Karpas-422 (cell line): ENCODE measurements at places on chromosomes 3 and 15.

DNA sequence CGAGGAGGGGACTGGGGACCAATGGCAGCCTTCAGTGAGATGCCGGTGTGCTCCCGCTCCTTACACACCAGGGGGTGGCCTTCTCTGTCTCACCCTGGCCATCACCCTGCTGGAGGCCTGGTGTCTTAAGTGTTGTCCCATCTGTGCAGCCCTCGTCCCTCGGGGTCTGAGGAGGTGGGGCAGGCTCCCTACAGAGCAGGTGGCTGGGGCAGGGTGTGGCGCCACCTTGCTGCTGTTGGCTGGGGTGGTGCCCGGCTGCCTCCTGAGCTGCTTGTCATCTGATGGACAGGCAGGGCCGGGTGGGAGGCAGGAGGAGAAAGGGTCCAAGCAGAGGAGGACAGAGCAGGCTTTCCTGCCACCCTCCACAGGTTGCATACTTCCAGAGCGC is 25.9 kb downstream of the PTPN23 start:
- peak; percentile 75 for DNase-seq

GRCh38 chr15:83559310-83559966 is 94.5 kb upstream of the ADAMTSL3 start:
- peak; percentile 80 for DNase-seq

- peak; percentile 12 for DNase-seq
These were observed 59.1 kb upstream of the SPRED1 start for GRCh38 chr15:38193496-38193895.

- no peak for DNase-seq
These were observed 433.4 kb upstream of the CFAP20DC start for GRCh38 chr3:59483191-59483590.

GRCh38 chr3:123296261-123296660 is 94.5 kb downstream of the SEC22A start:
- no peak for DNase-seq

- DNase-seq, result no peak
These were observed 14.4 kb downstream of the SNAPC5 start for GRCh38 chr15:66483131-66483566.

GRCh38 chr15:64781299-64781698 is 5.9 kb upstream of the RBPMS2 start:
- no peak for DNase-seq

- DNase-seq, result no peak
These were observed 112.2 kb upstream of the ABHD17C start for GRCh38 chr15:80582816-80583423.

- no peak for DNase-seq
These were observed 916.7 kb downstream of the PLOD2 start for GRCh38 chr3:145244327-145244726.

- no peak for DNase-seq
These were observed 115.6 kb downstream of the CHDH start for GRCh38 chr3:53730576-53730975.

DNA sequence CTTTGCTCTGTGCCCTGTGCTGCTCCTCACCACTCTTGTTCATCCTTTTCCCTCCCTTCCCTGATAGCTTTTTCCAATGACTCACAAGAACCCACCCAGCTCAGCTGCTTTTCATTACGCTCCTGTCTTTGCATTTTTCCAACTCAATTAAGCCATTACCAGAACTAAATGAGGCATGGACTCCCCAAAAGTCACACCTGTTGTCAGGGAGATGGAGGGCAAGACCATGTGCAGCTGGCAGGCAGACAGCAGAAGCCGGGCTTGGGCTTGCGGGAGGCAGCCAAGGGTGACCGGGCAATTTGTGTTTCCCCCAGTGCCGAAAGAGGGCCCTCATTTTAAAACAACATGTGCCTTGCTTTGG is 64.3 kb downstream of the CASR start:
- no peak for DNase-seq

DNA sequence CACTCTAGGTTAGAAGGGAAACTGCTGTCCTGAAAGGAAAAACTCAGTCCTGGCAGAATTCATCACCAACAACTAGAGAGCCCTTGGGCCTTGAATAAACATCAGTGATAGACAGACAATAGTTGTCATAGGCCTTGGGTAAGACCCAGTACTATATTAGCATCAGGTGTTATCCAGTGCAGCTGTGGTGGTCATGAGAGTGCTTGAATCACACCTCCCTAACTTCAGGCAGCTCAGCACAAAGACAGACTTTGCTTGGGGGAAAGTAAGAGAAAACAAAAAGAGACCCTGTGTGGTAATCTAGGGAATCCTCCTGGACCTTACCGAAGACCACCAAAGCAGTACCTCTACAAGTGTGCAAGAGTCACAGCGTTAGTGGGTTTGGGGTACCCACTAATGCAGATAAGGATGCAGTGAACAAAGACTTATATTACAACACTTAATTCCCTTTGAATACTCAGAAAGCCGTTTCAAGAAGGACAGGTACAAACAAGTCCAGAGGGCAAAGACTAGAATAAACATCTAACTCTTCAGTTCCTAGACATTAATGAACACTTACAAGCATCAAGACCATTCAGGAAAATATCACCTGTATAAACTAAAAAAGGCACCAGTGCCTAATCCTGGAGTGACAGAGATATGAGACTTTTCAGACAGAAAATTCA is 332.3 kb upstream of the EPHA3 start:
- no peak for DNase-seq

DNA sequence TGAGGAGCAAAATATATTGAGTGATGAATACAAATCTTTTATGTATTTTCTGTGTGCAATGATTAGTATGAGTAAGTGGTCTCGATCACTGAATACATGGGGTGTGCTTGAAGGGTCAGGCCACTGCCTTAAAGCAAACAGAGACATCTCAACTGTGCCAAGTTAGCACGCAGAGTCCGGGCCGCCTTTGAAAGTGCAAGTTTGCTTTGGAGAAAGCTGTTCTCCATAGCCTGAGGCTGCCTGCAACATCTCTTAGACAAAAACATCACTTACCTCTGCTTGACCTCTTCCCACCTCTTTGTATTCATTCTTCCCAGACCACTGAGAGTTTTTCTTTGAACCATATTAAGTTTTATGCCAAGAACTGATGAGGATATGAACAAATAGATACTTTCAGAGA is 267.0 kb downstream of the ZBTB20 start:
- no peak for DNase-seq

- no peak for DNase-seq
These were observed 1481.5 kb downstream of the OTOL1 start for GRCh38 chr3:162978136-162978535.

DNA sequence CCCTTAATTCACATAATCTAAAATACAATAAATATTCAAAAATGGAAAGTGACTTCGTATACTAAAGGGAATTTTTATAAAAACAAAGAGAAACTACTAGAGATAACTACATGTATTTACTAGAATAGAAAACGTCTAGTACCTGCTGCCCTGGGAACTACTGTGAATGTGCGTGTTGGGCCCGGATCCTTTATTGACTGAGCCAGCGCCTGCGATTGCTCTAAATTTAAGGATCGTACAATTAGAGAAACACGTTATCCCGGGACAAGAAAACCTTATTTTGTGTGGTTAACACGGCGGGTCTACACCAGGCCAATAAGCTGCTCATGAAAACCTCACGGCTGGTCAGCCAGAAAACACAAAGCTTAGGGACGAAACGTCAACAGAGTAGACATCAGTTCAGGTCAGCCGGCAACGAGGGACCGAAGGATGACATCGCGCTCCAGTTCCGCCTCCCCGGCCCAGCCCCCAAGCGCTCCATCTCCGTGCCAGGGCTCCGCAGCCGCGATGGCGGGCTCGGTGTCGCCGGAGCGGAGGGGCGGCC is 555 bp downstream of the TM2D3 start:
- DNase-seq, result peak; percentile 84

DNA sequence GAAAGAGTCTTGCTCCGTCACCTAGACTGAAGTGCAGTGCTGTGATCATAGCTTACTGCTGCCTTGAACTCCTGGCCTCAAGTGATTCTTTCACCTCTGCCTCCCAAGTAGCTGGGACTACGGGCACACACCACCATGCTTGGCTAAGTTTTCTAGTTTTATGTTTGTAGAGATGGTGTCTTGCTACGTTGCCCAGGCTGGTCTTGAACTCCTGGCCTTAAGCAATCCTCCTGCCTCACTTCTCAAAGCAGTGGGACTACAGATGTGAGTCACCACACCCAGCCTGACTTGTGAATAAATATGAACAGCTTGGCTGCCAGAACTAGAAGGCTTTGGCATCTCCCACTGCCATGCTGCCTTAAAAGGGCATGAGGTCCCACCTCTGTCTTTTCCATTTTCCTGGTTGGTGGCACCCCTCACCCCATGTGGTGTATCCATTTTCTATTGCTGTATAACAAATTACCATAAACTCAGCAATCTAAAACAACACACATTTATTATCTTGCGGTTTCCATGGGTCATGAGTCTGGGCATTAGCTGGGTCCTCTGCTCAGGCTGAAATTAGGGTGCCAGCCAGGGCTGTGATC is 44.3 kb downstream of the PTPRG start:
- no peak for DNase-seq

DNA sequence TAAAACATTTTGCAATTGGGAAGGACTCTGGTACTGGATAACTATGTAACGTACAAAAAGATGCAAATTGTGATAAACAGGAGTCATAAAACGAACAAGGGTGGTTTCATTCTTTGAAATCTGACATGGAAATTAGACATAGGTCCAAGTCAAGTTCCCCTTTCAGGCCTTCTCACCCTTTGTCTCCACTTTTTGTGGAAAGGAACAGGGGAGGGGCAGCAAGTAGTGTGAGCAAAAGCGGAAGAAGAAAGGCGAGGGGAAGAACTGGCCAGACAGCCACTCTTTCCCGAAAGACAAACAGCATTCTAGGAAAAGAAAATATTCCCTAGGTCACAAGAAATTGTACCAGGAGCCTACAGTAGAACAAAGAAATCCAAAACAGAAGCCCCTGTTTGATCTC is 52.6 kb downstream of the MCF2L2 start:
- peak; percentile 67 for DNase-seq

- no peak for DNase-seq
These were observed 5.2 kb downstream of the ANAPC13 start for GRCh38 chr3:134480546-134480945.

DNA sequence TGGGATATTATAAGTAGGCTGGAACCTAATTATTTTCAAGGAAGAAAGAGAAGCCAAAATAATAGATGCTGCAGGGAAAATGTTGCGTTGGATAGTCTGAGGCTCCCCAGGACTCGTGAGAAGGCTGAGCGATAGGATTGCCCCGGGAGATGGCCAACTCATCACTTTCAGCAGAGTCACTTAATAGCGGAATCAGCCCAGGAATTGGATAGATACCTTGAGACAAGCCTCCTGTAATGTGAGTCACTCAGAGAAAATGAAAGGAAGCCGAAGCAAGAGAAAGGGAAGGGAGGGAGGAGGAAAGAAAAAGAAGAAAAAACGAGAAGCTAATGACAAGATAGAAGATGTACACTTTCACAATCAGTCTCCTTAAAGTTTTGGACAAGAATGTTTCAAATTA is 94.3 kb downstream of the SQOR start:
- no peak for DNase-seq

GRCh38 chr3:100289339-100289738 is 28.5 kb downstream of the TBC1D23 start:
- no peak for DNase-seq

DNA sequence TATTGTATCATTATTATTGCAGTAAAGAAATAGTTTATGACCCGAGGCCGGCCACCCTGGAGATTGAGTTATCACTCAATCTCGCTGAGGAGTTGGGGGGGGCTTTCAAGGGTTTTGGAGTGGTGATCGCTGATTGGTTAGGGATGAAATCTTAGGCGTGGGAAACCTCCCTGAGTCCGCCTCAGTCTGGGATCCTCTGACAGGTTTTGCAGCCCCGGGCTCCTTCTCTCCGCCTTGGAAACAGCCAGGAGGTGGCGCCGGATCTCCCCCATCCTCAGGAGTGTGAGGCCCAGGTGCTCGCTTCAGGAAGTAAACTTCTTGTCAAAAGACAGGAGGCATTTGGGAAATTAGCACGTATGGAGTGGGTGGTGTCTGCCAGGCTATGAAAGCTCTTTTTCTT is 41.1 kb upstream of the SEC61A1 start:
- DNase-seq, result peak; percentile 51

DNA sequence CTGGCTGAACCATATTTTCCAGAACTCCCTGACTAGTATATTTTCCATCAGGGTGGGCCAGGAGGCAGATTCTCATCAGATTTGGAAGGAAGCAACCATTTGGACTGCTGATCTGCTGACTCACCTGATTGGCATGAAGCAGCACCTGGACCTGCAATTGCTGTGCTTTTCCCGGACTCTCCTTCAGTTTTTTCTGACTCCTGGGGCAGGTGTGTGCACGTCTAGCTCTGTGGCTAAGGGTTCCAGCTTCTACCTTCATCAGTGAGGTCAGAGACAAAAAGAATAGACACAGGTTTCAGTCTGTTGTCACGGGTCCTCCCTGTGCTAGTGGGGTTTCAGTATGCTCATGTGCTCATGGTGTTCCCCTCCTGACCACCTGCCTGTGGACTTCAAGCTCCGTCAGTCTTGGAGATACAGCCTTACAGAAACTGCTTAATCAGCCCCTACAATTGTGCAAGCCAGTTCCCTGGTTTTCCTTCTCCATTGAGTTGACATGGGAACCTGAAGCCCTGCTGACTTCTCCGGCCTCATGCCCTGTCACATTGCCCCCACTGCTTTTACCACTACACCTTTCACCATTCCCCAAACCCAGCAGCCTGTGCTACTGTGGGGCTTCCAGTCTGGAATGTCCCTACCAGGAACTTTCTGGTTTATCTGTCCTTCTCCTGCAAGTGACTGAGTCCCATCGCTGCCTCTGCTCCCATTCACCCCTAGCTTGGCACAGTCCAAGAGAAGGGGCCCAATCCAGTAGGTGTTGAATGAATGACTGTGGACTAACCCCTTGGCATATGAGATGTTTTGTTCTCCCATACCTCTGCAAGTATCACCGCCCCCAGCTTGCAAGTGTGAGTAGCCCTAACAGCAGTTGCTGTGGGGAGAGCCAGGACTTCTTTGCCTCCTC is 31.7 kb downstream of the HMCES start:
- DNase-seq, result no peak

DNA sequence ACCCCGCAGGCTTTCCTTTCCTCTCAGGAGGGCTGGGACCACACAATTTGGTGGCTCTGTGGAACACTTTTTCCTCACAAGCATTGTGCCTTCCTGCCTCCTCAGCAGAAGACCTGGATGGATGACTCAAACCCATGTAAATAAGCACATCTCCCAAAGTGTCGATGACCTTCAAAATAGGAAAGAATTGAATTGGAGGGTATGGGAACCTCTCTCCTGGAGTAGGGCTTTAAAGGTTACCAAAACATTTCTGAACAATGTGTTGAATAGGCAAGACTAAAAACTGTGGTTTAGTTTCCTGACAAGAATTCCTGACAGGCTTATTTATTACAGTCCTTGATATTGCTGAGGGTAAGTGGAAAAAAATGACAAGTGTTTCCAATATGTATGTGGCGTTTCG is 118.2 kb downstream of the ALDH1A2 start:
- no peak for DNase-seq

- no peak for DNase-seq
These were observed 10.9 kb upstream of the IL1RAP start for GRCh38 chr3:190502946-190503345.

GRCh38 chr3:58214484-58215316 is 3.9 kb upstream of the DNASE1L3 start:
- DNase-seq, result peak; percentile 67
